NCI-H187 treated with DMSO at 0.1 percent for 48 hours (cell line): ENCODE measurements at places on chromosomes 4 and X.

GRCh38 chr4:102543030-102543928 lies 42.1 kb downstream of the NFKB1 start:
- no peak for DNase-seq

DNA sequence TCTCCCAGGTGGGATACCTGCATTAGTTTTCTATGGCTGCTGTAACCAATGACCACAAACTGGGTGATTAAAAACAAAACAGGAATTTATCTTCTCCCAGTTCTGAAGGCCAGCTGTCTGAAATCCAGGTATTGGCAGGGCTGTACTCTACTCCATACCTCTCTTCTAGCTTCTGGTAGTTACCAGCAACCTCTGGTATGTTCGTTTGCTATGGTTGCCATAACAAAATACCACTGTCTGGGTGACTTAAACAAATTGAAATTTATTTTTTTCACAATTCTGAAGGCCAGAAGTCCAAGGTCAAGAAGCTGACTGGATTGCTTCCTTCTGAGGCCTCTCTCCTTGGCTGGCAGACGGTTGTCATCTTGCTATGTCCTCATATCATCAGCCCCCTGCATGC lies 642.1 kb upstream of the TENM3 start:
- no peak for DNase-seq

- DNase-seq, result no peak
Observed at GRCh38 chr4:105061136-105061696, 85.5 kb upstream of the TET2 start.

- DNase-seq, result no peak
Observed at GRCh38 chr4:168679819-168680218, 183.0 kb downstream of the PALLD start.

DNA sequence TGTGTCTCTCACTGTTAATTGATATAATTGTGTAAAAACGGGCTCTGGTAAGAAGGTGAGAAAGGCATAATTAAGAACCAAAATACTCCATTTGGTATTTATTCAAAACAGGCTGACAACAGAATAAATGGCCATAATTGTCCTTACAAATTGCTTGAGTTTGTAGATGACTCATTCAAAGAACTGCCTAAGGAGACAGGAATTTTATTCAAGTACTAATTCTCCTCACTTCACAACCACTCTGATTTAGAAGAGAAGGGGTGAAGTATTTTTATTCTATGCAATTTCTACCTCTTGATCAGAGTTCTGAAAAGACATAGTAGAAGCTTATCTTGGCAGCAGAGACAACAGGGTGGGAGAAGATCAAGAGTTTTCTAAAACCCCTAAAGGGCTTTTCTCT lies 43.1 kb downstream of the ATP11C start:
- no peak for DNase-seq
